Epithelial cell of proximal tubule (primary cell): ENCODE measurements at places on chromosomes 11 and 22.

GRCh38 chr11:110128161-110128560 lies 35.0 kb downstream of the ZC3H12C start:
- no peak for DNase-seq

GRCh38 chr11:68810164-68810563 lies 31.6 kb downstream of the CPT1A start:
- no peak for DNase-seq

DNA sequence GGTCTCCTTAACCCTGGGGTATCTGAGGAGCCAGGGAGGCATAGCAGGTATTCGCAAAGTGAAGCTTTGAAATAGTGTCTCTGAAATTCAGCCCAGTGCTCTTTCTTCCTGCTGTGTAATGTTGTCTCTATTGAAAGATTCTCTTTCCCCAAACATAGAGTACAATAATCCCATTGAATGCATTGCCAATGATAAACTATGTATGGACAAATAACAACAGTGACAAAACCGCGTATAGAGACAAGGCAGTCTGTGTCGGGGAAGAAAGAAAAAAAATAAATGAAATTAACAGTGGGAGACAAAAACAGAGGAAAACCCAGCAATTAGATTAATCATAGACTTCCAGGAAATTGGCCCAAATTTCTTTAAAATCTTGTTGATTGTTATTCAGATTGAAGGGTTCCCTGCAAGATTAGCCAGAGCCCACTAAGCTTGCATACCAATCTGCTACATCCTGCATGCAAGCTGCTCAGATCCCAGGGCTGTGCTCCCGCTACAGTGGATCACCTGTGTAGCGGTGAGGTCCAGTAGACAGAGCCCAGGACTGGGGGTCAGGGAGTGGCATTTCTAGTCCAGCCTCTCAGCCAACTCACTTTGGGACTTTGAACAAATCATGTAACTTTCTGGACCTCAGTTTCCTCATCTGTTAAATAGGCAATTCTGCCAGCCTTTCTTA lies 492.8 kb downstream of the INSC start:
- DNase-seq = no peak

GRCh38 chr11:9748361-9748970 lies 84.6 kb downstream of the SWAP70 start:
- DNase-seq = peak; percentile 62

DNA sequence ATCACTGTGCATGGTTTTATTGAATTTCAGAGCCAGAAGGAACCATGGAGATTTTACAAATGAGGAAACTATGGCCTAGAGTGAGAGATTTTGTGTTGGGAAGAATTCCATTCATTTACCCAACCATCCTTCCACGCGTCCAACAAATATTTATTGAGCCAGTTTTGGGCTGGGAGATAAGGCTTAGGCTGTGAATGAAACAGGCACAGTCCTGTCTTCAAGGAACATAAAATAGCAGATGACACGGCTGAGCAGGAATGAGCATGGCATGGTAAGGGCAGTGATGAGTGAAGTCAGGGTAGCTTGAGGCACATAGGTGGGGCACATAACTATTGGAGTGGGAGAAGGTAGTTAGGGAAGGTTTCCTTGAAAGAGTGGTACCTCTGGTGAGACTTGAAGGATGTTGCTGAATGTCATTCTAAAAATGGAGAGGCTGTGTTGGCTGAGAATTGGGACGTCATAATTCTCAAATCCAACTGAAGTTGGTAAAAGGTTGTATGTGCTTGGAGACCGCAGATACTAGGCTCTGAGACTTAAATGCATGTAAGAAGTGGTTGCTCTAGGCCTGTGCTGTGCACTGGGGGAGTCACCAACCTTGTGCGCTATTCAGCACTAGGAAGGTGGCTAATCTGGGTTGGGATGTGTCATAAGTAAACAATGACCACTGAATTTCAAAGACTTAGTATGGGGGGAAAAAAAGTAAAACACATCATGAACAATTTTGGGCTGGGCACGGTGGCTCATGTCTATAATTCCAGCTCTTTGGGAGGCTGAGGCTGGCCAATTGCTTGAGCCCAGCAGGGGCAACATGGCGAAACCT lies 51.9 kb downstream of the TEAD1 start:
- no peak for DNase-seq

DNA sequence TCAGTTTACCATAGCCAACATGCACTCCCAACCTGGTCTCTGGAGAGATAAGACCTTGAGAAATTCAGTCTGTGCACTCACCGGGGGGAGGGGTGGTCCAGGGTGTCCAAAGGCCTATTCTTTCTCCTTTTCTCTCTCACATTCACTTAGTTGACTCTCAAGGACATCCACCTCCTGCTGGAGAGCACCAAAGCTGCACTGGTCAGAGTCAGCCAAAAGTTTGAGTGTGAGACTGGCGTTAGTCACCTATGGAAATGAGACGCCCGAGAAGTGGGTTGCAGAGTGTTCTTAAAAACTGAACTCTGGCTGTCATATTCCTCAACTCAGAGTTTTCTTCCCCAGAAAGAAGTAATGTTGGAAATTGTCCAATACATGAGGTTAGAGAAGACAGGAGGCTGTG lies 5.0 kb upstream of the UBQLNL start:
- DNase-seq = no peak

DNA sequence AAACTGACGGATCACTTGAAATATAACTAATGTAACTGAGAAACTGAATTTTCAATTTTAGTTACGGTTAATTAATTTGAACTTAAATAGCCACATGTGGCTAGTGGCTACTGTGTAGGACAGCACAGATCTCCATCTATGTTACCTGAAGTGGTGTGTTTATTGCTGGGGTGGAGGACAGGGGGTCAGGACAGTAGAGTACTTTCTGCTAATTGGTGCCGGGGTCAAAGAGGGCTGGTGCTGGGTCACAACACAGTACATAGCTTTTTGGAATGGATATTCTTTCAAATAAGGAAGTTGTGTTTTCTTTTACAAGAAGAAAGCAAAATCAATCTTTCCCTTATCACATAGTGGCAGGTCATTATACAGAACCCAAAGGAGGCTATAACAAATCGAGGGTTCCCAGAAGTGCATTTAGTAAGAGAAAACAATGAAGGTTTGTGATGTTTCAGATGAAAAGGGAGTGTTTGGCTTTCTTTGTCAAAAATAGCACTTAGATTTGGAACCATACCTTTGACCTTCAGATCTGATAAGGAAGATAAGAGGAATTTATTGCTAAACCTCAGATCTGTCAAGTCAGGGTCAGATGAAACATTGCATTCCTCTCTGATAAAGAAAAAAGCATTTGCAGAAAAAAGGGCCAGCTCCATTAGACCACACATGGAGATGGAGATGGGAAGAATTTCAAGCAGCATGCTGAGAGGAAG lies 384.5 kb downstream of the AASDHPPT start:
- DNase-seq = no peak

DNA sequence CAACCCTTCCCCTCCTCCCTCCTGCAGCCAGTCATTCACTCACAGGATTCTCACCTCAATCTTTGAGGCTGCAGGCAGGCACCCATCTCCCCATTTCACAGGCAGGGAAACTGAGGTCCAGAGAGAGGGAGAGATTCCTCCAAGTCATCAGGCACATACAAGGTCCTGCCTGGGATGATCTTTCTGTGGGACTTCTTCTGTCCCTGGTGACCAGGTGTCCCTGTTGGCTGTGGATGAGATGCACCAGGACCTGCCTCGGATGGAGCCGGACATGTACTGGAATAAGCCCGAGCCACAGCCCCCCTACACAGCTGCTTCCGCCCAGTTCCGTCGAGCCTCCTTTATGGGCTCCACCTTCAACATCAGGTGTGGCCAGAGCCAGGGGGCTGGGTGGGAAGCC lies 7.8 kb downstream of the FTH1 start:
- DNase-seq = no peak

DNA sequence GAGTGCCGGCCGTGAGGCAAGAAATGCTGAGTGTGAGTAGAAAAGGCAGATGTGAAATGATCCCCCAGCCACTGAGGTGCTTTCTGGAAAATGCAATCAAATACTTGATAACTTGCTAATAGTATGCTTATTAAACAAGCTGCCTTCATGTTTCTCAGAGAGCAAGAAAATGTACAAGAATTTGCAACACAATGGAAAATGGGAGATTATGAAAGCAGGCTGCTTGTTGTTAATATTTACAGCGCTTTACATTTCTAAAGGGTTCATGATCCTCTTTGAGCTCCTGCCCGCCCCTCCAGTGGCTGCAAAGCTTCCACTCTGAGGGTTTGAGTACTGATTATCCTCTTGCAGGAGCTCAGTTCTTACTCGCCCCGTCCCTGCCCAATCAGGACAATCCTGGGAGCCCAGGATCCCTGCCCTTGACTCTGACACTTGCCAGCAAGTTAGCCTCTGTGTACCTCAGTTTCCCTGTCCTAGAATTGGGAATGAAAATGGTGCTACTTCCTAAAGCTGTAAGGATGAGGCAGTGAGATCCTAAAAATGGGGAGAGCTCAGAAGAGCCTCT lies 645.1 kb downstream of the TBC1D22A start:
- DNase-seq = no peak

DNA sequence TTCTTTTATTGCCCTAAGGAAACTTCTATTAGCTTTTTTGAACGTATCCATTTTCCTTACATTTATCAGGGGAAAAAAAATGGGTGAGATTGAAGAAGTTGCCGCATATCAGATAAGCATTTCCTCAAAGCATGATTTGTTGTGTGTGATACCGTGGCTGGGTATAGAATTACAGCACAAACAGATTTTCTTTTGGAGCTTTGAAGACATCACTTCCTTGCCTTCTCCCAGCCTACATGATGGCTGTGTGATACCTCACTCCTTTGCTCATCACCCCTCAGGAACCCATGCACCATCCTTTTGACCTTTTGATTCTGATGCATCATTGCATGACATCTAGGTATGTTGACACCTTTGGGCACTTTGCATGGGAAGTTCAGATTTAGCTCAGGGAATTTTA lies 1155.3 kb downstream of the BRD1 start:
- DNase-seq = no peak

DNA sequence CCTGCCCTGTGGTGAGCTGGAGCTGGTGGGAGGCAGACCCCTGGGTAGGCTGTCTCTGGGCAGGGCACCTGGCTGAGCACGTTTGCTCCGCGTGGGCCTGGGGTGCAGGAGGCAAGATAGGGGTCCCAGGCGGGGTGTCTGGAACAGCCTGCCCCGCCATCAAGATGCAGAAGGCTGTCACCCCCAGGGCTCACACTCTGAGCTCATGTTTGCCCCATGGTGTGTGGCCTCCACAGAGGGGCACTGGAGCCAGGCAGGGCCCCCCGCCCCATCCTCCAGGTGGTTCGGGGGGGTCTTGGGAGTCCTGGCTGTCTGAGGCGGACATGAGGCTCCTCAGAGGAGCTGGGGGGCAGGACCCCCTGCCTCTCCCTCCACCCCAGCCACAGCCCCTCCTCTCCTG lies 28.9 kb upstream of the CARS1 start:
- DNase-seq = no peak

DNA sequence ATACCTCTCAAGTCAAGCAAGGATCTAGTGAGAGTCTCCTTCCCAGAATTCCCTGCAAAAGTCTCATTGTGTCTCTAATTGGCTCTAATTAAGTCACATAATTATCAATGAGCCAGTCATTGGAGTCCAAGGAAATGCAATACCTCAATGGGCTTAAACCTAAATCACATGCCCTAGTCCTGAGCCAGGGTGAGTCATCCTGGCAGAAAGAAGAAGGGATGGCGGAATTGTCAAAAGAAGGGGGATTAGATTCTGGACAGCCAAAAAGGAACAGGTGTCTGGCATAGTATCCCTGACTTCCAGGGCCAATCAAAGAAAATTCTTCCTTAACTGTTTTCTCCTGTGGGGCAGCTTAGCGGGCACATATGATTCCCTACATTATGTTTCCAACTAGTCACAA lies 25.1 kb upstream of the LDLRAD3 start:
- no peak for DNase-seq

- no peak for DNase-seq
These were observed 613.5 kb upstream of the CCDC179 start for GRCh38 chr11:23473782-23474181.

DNA sequence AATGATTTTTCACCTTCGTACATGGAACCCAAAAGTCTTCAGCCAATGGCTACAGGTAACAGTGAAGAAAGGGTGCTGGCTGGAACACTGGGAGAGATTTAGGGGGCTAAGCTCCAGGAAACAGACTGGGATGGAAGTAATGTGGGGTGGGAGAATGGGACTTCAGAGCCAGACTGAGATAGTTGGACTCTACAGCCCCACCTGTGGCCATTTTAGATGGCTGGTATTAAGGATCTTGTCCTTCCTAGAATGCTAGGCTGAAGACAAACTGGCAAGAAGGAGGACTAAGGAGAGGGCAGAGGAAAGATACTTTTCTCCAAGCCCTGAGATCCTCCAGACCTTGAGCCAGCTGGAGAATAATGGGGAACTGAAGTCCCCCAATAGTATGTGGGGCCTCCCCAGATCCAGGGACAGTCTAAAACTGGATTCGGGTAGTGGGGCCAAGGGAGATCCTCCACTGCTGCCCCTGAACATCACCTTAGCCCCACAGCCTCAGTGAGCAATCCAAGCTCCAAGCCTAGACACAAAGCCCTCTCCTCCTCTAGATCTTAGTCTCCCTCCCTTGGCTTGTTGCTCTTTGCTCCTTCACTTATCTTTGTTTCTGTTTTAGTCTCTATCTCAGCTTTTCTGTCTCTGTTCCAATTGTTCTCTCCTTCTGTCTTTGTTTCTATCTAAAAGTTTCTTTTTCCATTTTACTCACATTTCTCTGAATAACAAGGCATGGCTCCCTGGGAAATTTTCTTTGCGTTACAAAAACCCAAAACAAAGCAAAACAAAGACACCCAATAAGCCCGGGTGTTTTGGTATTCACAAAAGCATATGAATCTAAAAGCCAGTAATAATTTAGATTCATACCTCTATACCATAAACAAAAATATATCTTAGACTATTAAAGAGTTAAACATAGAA lies 16.2 kb upstream of the RRAS2 start:
- no peak for DNase-seq

DNA sequence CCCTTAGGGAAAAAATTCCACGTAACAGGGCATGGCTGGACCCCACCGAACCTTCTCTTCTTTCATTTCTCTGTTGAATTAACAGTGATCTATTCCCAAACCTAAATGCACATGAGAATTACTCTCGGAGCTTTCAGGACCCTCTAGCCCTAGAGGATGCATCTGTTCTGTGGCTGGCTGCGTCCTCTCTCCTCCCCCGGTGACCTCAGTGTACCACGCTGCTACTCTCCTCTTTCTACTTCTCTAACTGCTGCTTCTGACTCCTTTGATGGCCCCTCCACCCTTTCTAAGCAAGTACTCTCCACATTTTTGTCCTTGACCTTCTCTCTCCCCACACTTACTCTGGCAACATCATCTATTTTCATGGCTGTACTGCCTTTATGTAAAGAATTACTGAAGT lies 12.1 kb upstream of the APOA1 start:
- no peak for DNase-seq

- no peak for DNase-seq
These were observed 44.4 kb downstream of the MOB2 start for GRCh38 chr11:1442163-1442562.
